ENCODE measurements at places on chromosomes 2 and 18.

DNA sequence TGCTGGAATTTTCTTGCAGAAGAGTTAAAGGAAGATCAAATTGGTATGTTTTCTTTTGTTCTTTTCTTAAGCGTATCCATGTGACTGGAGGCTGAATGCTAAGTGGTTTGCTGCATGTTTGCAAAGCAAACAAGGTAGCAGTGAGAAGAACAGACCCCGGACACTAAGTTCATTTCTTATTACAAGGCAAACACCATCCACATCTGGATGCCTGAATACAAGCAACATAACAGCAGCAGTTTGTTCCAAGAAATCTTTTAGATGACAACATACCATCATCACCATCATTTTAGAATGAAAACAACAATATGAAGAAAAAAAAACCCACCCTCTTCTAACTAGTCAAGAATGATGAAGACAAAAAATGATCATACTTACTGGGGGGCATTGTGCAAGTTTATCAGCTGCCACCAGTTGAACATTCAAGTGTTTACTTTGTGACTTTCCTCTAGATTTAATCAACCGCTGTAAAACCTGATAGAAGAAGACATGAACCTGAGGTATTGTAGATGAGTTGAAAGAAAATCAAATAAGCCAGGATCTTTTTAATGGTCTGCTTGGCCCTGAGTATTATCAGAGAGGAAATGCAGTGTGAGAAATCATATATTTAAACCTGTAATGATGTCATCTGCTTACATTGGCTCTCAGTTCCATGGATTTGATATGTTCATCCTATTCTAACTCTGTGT is 25.0 kb upstream of the ARL5A start:
- DNase-seq, result no peak

DNA sequence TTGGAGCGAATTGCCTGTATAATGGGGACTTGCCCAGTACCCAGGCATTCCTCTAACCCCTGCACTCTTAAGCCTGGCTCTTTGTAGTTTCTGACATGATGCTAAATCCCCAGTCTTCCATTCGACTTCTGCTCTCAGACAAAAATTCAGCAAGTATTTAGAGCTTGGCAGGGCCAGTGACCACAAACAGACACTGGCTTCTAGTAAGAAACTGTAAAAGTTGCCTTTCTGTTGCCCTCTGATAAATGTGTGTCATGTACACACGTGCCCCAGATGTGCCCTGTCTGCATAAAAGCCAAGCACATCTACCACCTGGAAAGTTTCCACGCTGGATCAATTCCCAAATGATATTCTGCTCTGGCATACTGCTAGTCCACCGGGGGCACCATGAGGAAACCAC is 18.0 kb downstream of the PAX3 start:
- DNase-seq, result no peak

GRCh38 chr2:239236043-239236807 is 164.6 kb downstream of the HDAC4 start:
- no peak for DNase-seq

DNA sequence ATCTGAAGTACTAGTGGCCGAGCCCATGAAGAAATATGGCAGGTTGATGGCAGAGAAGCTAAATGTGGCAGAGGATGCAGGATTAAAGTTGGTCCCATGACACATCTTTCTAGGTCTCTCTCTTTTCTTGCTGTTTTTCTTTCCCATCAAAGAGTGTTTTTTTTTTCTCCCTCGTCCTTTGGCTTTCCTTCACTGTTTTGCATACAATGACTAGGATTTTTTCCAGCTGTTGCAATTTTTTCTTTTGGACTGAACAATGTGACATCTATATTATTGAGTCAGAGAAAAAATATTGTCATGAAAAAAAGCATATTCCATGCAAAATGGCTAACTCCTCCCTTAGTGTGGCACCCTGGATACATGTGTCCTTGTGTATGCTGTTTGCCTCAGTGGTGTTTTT is 939.5 kb upstream of the FANCL start:
- DNase-seq, result no peak

GRCh38 chr2:218877891-218878290 is 2.8 kb upstream of the WNT10A start:
- DNase-seq, result no peak

DNA sequence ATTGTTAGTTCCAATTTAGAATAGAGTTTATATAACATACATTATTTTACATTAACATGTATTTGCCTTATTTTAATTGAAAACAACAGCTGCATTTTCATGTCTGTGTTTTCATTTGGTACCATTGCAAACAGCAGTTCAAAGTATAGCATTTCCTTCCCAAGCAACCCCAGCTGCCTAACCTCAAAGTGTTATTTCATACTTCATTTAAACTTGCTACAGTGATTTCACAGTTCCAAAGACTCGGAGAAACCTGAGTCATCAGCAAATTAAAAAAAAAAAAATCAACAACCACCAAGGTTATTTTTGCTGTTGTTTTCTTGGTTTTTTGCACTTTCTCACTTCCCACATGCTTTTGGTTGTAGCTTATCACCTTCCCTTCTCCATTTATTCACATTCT is 236.5 kb upstream of the SPHKAP start:
- no peak for DNase-seq

DNA sequence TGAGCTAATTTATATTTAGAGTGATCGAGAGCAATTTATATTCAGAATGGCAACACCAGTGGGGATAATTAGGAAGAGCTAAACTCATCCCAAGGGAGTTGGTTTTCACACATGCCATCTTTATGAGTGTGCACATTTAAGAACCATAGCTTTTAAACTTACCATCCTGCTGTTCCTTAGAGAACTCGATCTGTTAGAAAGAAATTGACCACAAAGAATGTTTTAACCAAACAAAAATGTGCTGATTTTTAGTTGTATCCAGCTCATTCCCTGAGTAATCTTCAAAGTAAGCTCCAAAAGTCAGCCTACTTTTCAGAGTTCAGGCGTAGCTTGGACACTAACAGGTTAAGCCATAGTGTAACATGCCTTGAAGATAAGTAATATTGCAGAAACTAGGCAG is 12.6 kb downstream of the MYL1 start:
- DNase-seq, result no peak

- no peak for DNase-seq
Observed at GRCh38 chr2:149063177-149063576, 24.7 kb downstream of the LYPD6B start.
